Immature natural killer cell (primary cell): ENCODE measurements at places on chromosomes 4 and X. TPM values are rescaled to one million over a fixed set of nuclear protein-coding genes. Genes with fewer than 3 reads are reported as not detected.

The HTR2C gene
- not detected for polyA plus RNA-seq

The MAGEA10 gene
- polyA plus RNA-seq, result not detected

The TENM3 gene
- polyA plus RNA-seq, result not detected

GRCh38 chrX:101677028-101677427 lies 17.4 kb upstream of the ARMCX2 start:
- no peak for DNase-seq

- DNase-seq, result no peak
Measured at GRCh38 chr4:11376146-11376545, 52.5 kb downstream of the HS3ST1 start.

- no peak for DNase-seq
Measured at GRCh38 chr4:2482693-2483092, 13.8 kb downstream of the RNF4 start.

GRCh38 chr4:181830404-181831035 lies 412.7 kb upstream of the TENM3 start:
- DNase-seq, result no peak
